ENCODE measurements at places on chromosomes 1 and 21. TPM values are rescaled to one million over a fixed set of nuclear protein-coding genes. Genes with fewer than 3 reads are reported as not detected.

The C1orf21 gene
- total RNA-seq, result 78.5 TPM

The RGS4 gene
- 1.5 TPM for total RNA-seq

The KHDC4 gene
- total RNA-seq, result 25.9 TPM

The S100A2 gene
- not detected for total RNA-seq

The SPRR5 gene
- not detected for total RNA-seq

GRCh38 chr1:53967409-53968124 is 21.4 kb downstream of the LRRC42 start:
- DNase-seq, result no peak

GRCh38 chr21:15659753-15660422 is 69.9 kb upstream of the USP25 start:
- DNase-seq, result no peak

DNA sequence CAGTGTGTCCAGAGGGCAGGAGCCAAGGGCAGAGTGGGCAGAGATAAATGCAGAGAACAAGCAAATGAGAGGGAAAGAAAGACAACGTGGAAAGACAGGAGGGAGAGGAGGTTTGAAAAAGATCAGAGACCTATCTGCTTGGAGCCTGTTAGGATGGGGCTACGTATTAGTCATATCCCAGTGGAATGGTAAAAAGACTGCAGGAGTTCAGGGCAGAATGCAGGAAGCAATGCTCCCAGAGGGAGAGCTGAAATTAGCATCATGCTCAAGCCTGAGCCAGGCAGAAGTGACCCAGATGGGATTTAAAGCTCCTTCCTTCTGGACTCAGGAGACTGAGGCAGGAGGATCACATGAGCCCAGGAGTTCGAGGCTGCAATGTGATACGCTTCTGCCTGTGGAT is 261.3 kb upstream of the CHRM3 start:
- DNase-seq, result no peak

- DNase-seq, result no peak
Measured at GRCh38 chr21:31730712-31731055, 1.2 kb downstream of the SCAF4 start.

DNA sequence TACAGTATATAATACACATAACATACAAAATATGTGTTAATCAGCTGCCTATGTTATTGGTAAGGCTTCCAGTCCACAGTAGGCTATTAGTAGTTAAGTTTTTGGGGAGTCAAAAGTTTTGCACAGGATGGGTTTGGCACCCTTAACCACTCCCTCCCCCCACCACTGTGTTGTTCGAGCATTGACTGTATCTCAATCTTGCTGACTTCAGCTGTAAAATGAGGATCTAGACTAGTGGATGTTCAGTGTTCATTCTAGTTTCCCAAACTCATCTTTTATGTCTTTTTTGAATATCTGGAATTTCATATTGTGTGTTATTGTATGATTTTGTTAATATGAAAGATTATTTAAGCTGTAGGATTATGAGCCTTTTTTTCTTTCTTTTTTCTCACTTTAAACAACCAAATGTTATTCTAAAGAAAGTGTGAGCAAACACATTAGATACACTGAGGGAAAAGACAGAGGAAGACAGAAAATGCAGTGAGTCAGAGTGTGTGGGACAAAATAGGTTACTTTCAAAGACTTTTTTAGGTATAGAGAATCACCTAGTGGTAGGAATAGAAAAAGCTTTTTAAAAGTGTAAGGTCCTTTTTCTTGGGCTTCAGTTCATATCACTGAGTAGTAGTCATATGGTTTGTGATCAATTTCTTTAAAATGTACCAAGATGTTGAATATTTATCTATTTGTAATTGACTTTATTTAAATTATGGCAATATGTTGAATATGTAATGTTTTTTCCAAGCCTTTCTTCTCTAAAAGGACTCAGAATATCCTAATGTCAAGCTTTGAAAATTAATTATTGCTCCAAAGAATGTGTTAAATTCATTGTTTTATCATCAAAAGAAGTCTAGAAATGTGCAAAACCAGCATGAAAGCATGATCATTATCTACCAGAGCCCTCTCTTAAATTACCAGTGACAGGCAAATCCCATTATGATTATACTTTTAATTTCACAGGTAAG is 17.9 kb upstream of the CENPF start:
- no peak for DNase-seq

DNA sequence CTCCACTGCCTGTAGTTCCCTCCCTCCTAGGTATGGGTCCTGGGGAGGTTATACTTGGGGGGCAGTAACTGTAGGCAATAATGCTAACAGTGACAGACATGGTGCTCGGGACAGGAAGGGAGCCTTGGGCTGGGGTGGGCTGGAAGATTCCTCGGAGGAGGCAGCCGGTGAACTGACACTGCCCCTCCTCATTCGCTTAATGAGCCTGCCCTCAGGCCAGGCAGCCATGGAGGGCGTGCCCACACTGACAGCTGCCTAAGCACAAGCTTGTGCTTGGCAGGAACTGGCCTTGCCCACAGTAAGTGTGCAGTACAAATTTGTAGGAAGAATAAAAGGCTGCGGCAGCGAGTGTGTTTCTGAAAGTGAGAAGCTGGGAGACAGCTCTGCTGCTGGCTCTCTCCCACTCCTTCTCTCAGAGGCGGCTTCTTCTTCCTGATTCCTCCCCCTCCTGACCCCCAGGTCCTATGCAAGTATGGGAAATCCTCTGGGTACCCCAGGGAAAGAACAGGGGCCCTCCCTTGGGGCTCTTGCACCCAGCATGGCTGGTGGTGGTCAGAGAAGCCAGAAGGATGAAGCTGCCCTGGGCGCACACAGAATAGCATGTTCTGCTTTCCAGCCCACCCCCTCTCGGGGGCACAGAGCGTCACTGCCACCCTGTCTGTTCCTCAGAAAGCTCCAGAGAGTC is 23.6 kb downstream of the OPTC start:
- no peak for DNase-seq

DNA sequence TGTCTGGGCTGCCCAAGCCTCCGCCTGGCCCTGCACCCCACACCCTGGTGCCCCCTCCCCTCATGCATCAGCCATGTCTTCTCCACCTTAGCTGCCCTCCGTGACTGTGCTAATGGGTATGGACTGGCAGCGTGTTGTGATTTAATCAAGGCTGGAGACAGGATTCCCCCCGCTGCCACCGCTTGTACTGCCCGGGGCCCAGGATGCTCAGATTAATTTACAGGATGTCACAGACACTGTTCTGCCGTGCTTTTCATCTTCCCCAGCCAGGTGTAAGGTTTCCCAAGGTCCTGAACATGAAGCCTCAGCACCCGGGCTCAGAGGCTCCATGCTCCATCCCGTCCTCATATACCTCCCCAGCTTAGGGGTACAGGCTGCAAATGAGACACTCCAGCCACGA is 66.3 kb downstream of the TAS1R2 start:
- no peak for DNase-seq

GRCh38 chr1:152626744-152627143 is 3.8 kb upstream of the LCE3A start:
- no peak for DNase-seq

- DNase-seq, result no peak
Measured at GRCh38 chr21:14243874-14244273, 27.9 kb downstream of the RBM11 start.

- DNase-seq, result no peak
Measured at GRCh38 chr21:45017039-45017960, 57.1 kb upstream of the ADARB1 start.

- DNase-seq, result no peak
Measured at GRCh38 chr1:237098541-237098940, 56.6 kb downstream of the RYR2 start.

GRCh38 chr1:204093421-204093717 is 20.5 kb downstream of the SOX13 start:
- no peak for DNase-seq

GRCh38 chr1:229102741-229103391 is 168.0 kb upstream of the RAB4A start:
- peak; percentile 51 for DNase-seq

DNA sequence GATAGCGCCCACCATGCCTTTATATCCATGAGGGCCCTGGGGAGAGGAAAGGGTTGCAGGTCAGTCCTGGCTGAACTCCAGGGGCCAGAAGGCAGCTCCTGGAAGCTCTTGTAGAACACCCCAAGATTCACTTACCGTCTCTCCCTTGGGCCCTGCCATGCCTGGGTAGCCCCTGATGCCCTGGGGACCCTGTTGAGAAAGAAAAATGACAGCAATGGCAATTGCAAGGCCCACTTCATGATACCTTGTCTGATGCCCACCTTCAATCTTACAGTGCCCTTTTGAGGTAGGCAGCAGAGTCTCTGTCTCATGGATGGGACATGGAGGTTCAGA is 7.0 kb downstream of the COL9A2 start:
- no peak for DNase-seq

- no peak for DNase-seq
Measured at GRCh38 chr1:200207711-200208126, 180.2 kb downstream of the NR5A2 start.

- no peak for DNase-seq
Measured at GRCh38 chr1:63843010-63843409, 69.2 kb downstream of the ROR1 start.

GRCh38 chr1:40221977-40222772 is 25.6 kb upstream of the TMCO2 start:
- DNase-seq, result no peak

Measured in right atrium auricular region (tissue), 2 donors.